ENCODE measurements at places on chromosomes 16 and 17.

DNA sequence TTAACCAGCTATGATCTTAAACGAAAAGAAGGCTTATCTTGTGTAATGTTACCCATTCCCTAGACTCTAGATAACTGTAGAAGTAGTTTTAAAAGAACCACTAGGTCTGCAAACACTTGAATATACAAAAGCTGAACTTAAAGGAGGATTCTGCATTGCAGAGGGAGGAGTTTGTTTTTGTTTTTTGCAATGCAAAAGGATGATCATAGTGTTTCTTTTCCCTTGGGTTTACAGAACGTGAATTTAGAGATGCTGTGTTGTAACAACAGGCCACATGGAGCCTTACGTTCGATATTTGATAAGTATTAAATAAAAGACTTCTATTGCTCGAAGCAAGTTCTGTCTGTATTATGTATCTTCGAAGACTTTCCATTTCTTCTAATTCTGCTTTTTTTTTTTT is 77.6 kb downstream of the CHD9 start:
- DNase-seq: no peak

DNA sequence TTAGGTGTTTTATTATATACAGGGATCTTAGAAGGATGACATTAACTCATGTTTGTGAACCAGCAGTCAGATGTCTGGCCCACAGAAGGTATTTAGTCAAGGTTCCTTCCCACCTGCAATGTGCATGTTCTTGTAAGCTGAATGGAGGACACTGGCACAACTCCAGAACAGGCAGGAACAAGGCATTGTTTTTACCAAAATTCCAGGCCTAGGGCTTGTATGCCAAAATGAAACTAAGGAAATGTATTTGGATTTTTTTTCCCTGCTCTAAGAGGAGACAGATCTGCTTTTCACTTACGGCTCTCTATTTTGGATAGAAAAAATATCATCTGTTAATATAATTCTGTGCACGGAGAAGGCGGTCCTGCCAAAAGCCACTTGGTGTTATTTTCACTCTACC is 312.5 kb downstream of the GRIN2A start:
- DNase-seq: no peak

DNA sequence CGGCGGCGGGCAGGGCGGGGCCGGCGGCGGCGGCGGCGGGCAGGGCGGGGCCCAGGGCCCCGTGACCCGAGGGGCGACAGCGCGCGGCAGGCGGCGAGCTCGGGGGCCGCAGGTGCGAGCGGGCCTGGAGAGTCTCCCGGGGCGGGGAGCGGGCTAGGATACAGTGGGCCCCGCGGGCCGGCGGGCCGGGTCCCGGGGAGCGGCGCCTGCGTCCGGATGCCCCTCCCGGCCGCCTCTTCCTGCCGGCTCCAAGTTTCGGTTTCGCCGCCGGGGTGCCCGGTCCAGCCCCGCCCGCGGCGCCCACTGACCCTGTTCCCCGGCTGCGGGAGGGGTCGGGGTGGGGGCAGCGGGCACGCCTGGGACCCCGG is at the start of gene RNF213:
RNF213 (plus strand) TSS at position 62 of the 368 bp plus-strand sequence. CDS start 2,830 bp downstream, outside the sequence.
- peak; percentile 32 for DNase-seq

DNA sequence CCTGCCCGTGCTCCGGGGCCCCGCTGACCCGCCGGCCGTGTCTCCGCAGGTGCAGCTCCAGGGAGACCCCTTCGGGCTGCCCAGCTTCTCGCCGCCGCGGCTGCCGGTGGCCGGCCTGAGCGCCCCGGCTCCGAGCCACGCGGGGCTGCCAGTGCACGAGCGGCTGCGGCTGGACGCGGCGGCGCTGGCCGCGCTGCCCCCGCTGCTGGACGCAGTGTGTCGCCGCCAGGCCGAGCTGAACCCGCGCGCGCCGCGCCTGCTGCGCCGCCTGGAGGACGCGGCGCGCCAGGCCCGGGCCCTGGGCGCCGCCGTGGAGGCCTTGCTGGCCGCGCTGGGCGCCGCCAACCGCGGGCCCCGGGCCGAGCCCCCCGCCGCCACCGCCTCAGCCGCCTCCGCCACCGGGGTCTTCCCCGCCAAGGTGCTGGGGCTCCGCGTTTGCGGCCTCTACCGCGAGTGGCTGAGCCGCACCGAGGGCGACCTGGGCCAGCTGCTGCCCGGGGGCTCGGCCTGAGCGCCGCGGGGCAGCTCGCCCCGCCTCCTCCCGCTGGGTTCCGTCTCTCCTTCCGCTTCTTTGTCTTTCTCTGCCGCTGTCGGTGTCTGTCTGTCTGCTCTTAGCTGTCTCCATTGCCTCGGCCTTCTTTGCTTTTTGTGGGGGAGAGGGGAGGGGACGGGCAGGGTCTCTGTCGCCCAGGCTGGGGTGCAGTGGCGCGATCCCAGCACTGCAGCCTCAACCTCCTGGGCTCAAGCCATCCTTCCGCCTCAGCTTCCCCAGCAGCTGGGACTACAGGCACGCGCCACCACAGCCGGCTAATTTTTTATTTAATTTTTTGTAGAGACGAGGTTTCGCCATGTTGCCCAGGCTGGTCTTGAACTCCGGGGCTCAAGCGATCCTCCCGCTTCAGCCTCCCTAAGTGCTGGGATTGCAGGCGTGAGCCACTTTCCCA is 5.9 kb downstream of the CTF1 start:
- DNase-seq: peak; percentile 36

DNA sequence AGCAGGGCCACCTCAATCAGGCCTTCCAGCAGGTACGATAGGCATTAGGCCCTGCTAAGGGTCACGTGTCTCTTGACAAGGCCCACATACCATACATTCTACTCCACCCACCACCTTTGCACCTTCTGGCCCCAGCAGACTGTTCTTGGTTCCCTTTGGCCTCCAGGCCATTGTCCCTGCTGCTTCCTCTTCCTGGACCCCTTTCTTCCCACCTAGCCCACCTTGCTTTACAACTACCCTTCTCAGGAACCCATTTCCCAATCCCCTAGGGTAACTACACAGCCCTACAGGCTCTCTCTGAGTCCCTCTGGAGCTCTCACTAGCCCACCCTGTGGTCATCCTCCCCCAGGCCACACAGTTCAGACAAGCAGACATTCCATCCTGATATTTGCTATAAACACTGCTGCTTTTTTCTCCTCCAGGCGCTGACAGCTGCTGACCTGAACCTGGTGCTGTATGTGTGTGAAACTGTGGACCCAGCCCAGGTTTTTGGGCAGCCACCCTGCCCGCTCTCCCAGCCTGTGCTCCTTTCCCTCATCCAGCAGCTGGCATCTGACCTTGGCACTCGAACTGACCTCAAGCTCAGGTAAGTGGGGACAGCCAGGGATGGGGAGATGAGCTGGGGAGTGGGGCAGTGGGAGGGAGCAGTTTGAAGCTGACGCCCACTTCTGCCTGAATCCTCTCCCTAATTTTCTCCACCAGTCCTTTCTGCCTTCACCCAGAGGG is 1.4 kb upstream of the NRN1L start:
- DNase-seq: no peak

DNA sequence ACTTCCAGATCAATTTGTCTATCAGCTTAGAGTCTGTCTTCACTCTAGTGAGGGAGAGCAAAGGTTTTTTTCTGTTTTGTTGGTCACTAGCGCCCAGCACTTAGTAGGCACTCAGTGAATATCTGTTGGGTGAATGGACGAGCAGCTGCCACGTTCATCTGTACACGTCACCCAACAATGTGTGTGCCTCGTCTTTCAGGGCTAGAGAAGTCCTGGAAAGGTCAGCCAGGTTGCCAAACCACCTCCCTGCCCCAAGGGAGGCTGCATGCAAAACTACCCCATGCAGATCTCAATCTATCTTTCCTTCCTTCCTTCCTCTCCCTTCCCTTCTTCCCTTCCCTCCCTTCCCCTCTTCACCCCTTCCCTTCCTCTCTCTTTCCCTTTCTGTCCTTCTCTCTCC is 340.9 kb downstream of the SOX9 start:
- DNase-seq: no peak

GRCh38 chr16:46620266-46621005 is 743 bp downstream of the SHCBP1 start:
- DNase-seq: no peak

GRCh38 chr17:57391857-57392471 is 135.6 kb downstream of the MSI2 start:
- DNase-seq: no peak

GRCh38 chr16:22710326-22710725 is 103.6 kb upstream of the HS3ST2 start:
- no peak for DNase-seq

DNA sequence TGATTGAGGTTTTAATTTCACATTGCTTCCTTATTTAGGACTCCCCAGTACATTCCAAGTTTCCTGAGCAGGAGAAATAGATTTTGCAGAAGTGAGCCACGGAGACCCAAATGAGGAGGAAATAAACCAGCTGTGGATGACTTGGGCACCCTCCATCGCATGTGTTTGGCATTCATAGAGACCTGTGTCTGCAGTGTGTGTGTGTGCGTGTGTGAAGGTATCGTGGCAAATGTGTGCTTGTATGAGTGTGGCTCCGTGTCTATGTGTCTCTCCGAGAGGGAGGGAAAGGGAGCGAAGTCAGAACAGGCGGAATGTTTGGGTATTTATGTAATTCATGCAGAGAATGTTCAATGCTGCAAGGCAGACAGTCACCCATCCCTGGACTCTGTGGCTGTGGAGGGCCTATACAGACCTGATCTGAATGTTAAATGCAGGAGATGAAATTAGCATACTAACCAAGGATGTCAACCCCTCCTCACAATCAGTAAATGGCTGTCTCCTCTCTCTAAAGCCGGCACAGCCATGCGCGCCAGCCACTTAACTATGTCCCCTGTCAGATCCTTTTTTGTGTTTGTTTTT is 186.0 kb upstream of the ZFHX3 start:
- no peak for DNase-seq
